ENCODE measurements at places on chromosomes 2 and 18.

DNA sequence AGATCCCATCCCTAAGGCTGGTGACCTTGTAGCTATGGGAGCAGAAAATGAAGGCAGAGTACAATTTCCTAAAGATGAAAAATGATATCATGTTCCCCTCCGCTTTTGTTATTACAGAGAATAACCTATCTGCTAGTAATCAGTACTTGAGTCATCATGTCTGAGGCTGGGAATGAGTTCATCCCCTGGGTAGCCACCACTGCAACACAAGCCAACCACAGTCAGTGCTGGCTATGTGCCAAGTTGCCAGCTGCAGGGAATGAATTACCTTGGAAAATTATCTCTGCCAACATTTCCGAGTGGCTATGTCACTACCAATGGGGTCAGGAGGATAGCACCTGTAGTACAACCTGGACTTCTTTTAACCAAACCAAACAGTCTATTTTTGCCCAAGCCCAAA is 1094.7 kb upstream of the DDX18 start:
- no peak for DNase-seq

DNA sequence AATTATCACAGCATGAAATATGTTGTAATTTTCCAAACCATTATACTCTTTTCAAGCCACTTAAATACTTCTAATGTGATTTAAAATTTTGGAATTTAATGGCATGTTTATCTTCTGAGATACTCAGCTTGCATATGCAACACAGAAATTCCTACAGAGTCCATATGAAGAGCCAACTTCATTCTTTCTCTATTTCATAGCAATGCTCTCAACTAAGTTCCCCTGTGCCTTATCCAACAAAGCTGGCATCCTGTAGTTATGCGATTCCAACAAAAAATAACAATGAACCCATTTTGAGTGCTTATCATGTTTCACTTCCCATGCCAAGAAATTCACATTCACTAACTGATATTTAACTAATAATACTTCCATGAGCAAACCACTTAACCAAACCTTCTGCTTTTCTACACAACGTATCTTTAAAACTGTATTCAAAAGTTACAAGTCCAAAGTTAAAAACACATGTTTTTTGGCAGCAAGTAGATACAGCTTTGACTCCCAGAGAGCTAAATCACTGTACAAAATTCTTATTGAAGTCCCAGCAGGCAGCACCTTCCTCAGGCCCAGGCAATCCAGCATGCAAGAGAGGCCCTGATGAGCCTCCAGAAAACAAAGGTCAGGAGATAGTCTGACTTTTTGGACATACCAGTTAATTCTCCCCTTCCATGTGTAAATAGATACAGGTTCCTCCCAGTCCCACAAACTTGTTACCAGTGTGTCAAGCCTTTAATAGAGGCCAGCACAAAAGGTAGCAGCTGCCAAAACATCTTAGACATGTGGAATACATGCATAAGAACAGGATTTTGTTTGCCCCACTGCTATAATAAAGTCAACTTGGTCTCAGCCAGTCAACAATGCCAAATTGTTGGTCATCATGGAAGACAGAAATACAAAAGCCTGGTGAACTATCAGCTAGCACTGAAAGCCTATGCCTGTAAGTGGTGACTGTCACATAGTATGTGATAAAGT is 113.1 kb upstream of the WDR75 start:
- no peak for DNase-seq

DNA sequence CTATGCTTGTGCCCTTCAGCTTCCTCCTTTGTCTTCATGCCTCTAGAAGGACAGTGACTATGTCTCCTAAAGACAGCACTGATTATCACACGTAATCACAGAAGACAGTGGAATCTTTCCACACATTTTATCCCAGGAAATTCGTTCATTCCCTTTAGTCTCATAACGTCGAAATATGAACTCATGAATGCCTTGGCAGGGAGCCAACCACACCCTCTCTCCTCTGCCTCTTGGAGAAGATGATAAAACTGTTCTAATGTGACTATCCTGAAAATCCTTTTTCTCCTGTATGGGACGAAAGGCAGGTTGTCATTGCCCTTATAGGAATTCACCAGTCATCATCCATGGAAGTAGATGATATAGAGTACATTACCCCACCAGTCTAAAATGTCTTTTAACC is 726.6 kb upstream of the FANCL start:
- DNase-seq = no peak

DNA sequence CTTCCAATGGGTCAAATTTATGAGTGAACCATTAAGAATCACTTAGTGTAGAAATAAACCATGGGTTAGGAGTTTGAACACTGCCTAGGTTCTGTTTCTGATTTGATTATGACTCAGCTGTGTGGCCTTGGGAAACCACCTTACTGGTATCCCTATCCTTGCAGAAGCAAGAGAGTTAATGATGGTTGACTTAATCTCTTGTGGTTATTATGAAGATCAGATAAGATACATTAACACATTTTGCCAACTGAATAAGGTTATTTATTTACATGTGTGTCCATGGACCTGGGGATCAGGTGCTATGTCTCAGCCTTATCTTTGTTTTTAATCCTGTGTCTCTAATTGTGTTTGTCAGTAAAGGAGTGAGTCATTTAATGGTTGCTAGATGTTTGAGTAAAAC is 5.4 kb upstream of the KCNJ13 start:
- no peak for DNase-seq

- DNase-seq = no peak
Observed at GRCh38 chr2:26076001-26076587, 42.2 kb downstream of the RAB10 start.

- no peak for DNase-seq
Observed at GRCh38 chr2:216960671-216961268, 100.9 kb upstream of the TNP1 start.

DNA sequence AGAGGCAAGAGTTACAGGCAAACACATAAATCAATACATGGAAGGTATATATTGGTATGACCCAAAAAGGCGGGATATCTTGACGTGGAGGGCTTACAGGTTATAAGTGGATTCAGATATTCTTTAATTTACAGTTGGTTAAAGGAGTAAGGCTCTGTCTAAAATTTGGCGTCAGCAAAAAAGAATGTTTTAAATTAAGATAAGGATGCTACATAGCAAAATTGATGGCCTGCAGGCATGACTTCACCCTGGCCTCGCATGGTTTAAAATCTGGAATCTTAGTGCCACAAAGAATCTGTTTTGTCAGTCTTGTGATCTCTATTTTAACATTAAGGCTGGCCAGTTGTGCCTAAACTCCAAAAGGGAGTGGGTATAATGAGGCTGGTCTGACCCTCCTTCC is 58.4 kb upstream of the REL start:
- DNase-seq = no peak

DNA sequence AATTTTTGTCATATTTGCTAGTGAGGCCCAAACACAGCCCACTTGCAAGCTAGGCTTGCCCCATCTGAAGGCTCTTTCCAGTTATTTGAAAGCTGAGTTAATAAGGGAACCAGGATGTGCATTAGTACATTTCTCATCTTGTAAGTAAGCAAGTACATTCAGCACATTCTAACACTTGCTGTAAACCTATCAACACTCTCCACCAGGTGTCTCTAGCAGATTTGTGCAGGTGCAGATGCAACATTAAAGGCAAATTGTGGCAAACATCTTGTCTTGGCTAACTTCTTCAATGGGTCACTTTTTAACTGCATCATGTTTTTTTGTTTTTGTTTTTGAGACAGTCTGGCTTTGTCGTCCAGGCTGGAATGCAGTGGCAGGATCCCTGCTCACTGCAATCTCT is 25.3 kb upstream of the MFSD6 start:
- peak; percentile 57 for DNase-seq

GRCh38 chr18:12837747-12838146 is 46.3 kb downstream of the PTPN2 start:
- no peak for DNase-seq

- DNase-seq = no peak
Observed at GRCh38 chr2:237182422-237183123, 96.9 kb downstream of the COPS8 start.

DNA sequence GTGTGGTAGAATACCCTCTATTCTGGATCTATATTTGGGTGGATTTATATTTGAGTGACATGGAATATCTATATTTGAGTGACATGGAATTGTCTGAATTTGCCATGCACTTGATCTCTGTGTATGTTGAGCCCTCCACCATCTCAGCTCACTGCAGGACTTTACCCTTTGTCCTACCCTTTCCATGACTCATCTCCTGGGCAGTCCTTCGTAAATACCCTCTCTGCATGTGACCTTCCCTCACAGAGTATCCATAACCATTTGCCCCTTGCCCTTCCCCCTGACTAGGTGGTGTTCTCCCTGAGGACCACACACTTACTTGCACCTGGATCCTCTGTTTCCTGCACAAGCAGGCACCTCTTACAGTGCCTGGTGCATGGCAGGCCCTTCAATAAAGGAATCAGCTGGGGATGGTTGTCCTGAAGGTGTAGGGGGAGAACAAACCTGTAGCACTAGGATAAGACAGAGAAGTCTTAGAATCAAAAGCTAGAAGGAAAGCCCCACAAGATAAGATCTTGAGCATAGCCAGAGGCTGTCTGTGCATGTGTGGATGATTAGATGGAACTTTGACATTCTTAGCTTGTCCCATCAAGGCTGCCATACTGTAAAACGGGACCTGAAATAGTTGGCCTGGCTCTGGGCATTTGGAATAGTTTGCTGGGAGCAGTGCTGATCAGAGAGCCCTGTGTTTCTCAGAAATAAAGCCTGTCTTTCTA is 230.4 kb downstream of the FHOD3 start:
- DNase-seq = no peak

GRCh38 chr18:13258921-13259320 is 40.4 kb downstream of the LDLRAD4 start:
- no peak for DNase-seq

DNA sequence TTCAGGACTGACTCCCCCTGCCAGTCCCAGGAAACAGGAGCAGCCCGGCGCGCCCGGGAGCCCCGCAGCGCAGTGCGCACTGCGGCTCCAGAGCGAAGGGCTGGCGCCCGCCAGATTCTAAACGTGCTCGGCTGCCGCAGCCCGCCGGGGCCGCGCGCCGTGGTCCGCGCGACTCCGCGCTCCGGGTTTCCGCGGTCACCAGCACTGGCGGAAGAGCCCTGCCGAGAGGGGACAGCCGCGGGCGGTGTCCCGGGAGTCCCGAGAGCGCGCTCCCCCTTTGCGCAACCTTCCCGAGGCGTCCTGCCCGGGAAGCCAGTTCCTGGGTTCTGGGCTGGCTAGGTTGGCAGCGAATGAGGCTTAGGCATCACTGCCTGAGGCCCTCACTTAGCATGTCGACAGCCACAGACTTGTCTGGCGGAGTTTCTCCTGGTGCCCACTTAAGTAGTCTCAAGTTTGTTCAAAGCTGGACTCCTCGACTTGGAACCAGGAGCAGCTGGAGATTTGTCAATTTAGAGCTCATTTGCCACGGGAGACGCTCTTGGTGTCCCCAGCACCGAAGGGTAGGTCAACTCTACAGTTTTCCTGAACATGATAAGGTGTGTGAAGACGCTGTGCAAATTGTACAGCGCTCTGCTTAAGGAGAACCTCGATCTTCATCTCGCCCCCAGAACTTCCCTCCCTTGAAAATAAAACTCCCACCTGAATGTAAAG is 1.5 kb upstream of the VSNL1 start:
- peak; percentile 54 for DNase-seq

DNA sequence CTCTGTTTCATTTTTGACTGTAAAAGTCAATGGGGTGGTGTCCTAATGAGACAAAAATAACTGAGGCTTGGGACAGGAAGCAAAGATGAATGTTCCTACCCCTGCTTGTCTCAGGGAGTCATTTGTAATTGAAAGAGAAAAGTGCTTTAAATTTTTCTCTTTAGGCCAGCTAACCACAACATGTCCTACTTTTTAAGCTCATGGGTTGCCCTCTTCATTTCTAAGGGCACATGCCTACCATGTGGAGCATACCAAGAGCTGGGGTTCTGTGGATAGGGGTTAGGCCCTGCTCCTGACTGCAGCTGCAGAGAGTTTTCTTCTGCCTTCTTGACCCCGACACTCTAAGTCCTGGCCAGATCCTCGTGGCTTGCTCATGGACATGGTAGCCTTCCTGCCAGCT is 96.8 kb upstream of the ARL4C start:
- no peak for DNase-seq

DNA sequence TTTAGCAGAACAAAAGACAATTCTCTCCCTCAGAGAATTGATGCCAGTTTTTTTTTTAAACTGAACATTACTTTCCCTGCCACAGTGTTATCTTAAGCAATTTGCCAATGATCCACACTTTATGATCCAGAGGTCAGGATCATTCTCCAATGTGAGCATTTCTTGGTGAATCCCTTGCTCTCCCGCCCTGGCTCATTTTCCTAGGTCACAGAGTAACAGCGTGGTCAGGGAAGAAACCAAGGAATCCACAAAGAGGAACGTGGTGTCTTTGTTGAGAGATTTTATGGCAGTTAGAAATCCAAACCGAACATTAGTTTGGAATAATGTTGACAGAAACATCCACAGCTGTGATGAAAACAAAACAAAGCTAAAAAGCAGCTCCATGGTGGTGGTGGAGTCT is 250.3 kb downstream of the TTC32 start:
- DNase-seq = no peak

DNA sequence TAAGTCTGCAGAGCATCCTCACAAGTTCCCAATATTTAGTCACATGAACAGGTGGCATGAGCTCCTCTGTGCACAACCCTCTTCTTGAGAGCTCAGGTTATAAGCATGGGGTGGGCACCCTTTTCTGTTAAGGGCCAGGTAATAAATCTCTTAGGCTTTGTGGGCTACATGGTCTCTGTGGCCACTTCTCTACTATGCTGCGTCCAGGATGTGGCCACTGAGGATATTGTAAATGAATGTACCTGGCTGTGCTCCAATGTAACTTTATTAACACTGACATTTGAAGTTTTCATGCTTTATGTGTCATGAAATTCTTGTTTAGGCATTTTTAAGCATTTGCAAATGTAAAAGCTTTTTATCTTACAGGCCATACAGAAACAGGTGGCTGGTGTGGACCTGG is 116.8 kb upstream of the ST6GAL2 start:
- DNase-seq = no peak

GRCh38 chr2:195985741-195986140 is 82.9 kb downstream of the DNAH7 start:
- no peak for DNase-seq

DNA sequence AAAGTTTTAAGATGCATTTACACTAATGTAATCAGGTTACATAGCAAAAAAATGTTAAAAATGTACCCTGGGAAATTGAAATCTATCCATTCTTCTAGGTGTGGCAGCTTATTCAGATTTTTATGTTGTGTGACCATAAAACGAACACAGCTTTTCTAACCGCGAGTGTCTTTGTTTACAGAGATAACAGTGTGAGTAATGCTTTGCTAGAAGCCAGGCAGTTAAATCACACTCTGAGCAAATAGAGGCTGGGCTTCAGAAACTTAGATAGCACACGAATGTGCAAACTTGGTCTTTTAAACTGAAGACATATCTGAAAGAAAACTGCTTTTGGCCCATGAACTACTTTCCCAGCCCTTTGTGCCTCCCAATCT is 116.1 kb downstream of the SPTBN1 start:
- DNase-seq = no peak

GRCh38 chr2:39154944-39155343 is 34.1 kb upstream of the SOS1 start:
- DNase-seq = no peak

All from HCT116 (cell line).